ENCODE measurements at places on chromosomes 3 and 15.

DNA sequence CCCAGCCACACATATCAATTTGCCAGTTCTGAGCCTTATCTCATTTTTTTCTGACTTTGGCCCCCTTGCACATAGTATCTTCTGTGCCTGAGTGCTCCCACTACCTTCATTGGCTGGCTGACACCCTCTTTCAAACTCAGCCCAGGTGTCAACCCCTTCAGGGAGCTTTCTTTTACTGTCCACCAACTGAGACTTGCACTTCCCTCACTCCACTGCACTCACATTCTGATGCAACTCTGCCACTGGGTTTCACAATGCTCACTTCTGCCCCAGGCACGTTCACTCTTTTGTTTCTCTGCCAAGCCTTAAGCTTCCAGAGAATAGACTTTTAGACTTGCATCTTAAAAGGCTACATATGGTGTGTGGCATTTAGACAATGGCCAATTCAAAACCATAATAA, 101.5 kb upstream of the CBLB start:
- DNase-seq, result peak; percentile 41

GRCh38 chr3:18238746-18239331, 186.3 kb downstream of the SATB1 start:
- no peak for DNase-seq

GRCh38 chr3:52028572-52028971, 27.8 kb downstream of the DUSP7 start:
- no peak for DNase-seq

DNA sequence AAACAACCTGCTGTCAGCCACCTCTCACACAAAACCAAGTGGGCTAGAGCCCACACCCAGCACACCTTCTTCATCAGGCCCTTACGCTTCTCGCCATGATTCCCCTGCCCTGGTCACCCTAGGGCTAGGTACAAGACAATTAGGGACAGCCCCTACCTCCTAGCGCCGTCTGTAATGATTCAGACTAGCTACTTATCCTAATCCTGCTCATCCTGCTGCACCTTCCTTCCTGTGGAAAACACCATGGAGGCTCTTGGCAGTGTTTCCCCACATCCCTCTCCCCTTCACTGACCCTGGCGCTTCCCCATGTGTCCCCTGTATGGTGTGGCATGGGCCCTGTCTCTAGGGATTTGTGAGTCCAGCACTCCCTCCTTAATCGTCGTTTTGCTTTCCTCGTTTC, 39.6 kb upstream of the ICE2 start:
- no peak for DNase-seq

- DNase-seq, result no peak
Measured at GRCh38 chr3:114259566-114259965, 22.2 kb upstream of the ZNF80 start.

DNA sequence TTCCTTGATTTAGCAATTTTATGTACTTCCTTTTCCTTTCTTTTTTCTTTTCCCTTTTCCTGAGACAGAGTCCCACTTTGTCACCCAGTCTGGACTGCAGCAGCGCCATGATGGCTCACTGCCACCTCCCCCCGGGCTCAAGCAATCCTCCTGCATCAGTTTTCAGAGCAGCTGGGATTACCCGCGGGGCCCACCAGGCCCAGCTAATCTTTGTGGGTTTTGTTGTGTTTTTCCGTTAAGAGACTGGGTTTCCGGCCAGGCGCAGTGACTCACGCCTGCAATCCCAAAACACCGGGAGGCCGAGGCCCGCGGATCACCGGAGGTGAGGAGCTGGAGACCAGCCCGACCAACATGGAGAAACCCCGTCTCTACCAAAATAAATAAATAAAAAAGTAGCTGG, 17.7 kb downstream of the GOLGA8S start:
- no peak for DNase-seq
